IPS-NIHi11 (cell line): ENCODE measurements at places on chromosomes 5 and 9.

- peak; percentile 68 for DNase-seq
Observed at GRCh38 chr5:1155191-1156032, 43.5 kb upstream of the SLC12A7 start.

- no peak for DNase-seq
Observed at GRCh38 chr9:136979769-136980587, 2.7 kb downstream of the PTGDS start.

DNA sequence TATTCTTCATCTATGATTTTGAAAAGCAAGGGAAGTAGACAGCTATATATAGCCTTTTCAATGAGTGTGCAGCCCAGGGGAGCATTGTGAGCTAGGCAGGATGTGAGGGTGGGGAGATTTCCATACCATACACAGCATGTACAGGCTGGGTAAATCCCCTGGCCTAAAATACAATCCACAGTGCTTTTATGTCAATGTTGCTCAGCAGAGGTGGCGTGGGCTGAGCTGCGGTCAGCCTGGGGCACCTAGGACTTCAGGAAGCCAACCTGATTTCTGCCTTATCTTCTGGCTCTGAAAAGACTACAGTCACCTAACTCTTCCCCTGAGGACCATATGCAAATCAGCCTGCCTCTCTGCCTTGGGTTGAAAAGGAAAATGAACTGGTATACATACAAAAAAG, 6.3 kb upstream of the GARIN3 start:
- DNase-seq, result no peak

DNA sequence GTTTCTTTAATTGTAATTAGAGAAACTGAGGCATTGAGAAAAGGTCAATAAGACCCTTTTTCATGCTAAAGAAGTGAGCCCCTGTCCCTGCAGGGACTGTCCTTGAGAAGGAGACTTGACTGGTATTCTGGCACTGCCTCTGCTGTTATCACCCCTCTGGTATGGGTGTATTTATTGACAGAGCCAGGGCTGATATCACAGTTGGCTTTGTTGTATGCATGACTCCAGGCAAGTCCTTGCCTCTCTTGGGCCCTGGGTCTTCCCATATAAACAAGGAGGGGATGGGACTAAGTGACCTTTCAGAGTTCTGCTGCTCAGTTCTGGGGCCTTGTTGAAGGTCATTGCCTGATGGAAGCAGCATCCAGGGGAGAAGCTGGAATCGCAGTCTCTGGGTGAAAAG, 71.8 kb upstream of the PPARGC1B start:
- no peak for DNase-seq

DNA sequence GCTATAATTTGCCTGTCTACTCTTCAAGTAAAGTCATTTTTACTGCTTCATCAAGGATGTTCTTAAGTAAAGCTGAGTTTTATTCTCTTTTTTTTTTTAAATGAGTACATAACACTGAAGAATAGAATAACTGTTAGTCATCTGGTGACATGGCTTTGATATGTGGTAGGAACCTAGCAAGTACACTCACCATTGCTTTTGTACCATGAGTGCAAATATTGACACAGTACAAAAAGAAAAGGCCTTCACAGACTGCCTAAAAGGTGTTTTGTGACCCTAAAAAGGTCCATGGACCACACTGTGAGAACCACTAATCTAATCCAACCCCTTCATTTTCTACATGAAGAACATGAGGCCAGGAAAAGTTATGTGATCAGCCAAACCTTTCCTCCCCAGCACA, 55.0 kb downstream of the ECPAS start:
- DNase-seq, result no peak

GRCh38 chr5:141683596-141684141, 1.6 kb upstream of the ARAP3 start:
- no peak for DNase-seq

DNA sequence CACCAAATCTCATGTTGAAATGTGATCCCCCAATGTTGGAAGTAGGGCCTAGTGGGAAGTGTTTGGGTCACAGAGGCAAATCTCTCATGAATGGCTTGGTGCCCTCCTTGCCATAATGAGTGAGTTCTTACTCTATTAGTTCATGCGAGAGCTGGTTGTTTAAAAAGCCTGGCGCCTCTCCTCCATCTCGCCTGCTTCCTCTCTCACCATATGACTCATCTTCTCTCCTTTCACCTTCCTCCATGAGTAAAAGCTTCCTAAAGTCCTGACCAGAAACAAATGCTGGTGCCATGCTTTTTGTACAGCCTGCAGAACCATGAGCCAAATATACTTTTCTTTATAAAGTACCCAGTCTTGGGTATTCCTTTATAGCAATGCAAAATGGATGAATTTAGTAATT, 20.9 kb upstream of the ARHGAP26 start:
- no peak for DNase-seq

DNA sequence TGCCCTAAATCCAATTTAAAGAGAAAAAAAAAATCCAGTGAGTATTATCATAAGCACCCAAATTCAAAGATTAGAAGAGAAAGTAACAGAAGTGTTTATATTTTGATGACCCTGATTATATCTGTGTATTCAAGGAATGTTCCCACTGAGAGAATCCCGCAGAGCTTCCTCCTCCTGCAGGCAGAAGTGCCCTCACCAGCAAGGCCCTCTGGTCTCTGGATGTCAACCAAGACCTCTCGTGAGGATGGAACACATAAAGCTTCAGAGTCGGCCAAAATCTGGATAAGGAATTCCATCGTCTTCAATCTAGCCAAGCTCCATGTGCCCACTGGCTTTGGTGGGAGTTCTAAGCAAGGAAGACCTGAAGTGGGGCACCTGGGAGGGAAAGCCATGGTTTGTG, 18.1 kb downstream of the PTCH1 start:
- DNase-seq, result no peak

GRCh38 chr5:156561651-156562050, 234.7 kb downstream of the SGCD start:
- no peak for DNase-seq

GRCh38 chr9:16811987-16812685, 58.3 kb downstream of the BNC2 start:
- no peak for DNase-seq

DNA sequence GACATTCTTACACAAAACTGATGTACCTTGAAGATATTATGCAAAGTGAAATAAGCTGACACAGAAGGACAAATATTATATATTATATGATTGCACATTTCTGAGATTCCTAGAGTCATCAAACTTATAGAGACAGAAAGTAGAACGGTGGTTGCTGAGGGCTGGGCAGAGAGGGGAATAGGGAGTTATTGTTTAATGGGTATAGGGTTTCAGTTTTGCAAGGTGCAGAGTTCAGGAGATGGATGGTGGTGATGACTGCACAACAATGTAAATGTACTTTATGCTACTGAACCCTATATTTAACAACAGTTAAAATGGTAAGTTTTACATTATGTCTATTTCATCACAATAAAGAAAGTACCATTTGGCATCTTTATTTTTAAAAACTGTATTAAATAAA, 315.8 kb upstream of the POU5F2 start:
- no peak for DNase-seq

GRCh38 chr5:2014058-2014610, 131.4 kb upstream of the IRX4 start:
- DNase-seq, result no peak

DNA sequence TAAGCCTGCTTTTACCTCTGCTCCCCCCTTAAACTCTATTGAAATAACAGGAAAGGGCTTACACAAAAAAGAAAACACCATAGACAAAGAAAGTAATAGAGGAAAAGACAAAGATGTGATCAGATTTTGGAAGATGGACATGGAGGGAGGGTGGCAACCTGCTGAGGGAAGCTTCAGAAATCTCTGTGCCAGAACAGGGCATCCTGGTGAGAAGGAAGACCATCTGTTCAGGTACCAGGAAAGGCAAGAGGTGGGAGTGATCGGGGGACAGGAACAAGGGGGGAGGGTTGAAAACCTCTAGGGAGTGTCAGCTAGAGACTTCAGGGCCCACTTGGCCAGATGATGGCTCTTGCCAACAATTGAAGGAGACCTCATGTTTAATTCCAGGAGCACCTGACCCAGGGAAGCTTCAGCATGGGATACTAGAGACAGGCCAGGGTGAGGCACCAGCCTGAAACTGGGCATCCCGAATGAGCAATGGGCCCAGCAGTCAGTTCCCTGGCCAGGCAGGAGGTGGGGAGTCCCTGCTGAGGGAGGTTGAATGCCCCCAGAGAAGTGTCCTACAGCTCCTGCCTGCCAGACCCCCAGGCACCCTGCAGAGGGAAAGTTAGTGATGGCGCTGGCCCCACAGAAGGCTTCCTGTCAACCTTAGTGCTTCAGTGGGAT, 8.2 kb downstream of the SQSTM1 start:
- no peak for DNase-seq

DNA sequence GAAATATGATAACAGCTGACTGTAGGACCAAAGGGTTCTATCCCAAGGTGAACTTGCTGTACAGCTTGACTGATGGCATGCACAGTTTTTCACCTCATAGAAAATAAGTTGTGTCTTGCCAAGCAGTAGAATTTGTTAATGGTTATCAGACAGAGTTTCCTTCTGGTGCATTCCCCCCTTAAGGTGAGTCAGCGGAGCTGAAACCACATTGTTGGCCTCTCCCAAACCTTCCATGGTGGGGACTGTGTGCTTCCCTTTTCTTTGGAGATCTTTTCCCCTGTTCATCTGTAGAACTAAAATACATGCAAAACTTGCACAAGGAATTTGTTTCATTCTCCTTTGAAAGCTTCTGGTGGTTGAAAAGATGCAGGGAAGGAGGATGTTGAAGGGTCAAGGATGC, 179.8 kb downstream of the FGF1 start:
- no peak for DNase-seq

- DNase-seq, result no peak
Observed at GRCh38 chr5:39400713-39401578, 23.8 kb downstream of the DAB2 start.

DNA sequence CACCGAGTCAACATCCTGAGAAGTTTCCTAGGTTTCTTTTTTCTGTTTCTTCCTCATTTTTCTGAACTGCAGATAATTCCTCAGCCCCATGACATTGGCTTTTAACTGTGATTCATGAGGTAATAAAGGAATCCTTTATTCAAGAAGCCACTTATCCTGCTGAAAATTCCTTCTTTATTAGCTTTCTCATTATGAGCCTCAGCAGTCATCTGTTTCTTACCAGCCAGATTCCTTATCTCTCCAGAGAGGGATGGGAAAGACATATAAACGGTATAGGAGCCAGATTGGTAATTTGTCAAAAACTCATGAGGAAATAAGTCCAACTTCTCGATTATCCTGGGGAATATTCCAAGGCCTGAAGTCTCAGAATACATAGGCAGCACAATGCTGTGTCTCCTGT, 465.4 kb downstream of the ICE1 start:
- DNase-seq, result no peak

- no peak for DNase-seq
Observed at GRCh38 chr9:37995348-37995737, 73.7 kb downstream of the SHB start.

DNA sequence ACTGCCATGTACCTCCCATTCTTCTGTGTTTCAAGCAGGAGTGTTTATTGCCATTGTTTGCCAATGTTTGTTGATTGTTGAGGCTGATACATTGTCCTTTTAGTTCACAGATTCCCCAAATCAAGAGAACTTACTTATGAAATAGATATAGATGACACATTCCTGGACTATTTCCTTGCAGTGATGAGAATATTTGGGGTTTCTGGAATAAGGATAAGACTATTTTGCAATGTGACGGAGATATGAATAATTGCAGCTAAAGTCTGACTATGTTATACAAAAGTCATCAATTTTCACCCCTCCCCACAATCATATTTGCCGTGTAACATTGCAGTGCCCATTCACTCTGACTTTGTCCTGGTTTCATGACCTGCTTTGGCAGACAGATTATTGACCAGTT, 460.8 kb downstream of the CDH10 start:
- no peak for DNase-seq

- DNase-seq, result peak; percentile 69
Observed at GRCh38 chr9:134518004-134518606, 123.5 kb upstream of the COL5A1 start.

DNA sequence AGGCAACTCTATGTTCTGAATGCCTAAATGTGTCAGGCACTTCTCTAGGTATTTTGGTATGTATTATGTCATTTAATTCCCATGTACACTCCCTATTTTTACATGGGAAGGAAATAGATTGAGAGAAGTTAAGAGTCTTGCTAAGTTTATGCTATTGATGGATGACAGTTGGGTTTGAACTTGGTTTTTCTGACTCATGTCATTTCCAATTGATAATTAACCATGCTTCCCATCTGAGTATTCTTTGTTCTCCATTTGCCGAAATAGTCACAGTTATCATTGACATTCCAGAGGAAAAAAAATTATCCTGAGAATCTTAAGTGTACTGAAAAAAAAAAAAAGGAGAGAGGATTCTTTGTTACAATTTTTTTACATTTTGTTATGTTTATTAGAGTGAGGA, 23.1 kb upstream of the DMRTA1 start:
- no peak for DNase-seq

DNA sequence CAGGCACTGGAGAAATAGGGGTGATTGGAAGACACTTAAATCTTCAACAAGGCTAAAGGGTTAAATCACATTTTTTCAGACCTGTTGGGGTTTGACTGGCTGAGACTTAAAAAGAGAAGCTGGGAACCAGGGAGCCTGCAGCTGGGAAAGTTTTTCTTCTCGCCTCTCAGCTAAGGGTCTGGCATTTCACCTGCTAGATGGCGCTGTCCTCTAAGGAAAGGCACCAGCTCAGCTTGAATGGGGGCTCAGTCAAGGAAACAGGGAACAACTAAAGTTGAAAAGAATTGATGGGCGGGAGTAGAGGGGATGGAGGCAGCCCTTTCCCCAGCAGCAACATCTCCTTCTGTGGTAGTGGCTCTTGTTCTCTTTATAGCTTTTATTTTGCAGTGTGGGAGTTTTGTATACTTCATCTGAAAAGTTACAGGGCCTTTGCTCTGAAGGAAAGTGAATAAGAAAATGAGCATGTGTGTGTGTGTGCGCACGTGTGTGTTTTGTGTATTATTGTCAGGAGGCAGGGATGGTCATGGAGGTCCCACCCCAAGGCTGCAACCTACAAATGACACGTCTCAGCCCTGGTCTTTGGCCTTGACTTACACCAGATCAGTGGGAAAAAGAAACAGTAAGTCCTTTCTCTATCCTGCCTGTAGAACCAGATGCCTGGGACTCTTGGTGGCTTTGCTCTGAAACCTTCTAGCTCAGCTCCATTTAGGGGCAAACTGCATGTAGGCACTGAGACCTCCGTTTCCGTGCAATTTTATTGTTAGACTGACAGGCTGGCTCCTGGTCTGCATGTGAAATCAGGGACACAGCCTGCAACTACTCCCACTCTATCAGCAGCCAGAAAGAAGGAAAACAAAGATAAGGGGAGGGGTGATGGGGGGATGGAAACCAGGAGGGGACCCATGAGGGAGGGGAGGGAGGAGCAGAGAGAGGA, 316.2 kb upstream of the CLINT1 start:
- peak; percentile 82 for DNase-seq

DNA sequence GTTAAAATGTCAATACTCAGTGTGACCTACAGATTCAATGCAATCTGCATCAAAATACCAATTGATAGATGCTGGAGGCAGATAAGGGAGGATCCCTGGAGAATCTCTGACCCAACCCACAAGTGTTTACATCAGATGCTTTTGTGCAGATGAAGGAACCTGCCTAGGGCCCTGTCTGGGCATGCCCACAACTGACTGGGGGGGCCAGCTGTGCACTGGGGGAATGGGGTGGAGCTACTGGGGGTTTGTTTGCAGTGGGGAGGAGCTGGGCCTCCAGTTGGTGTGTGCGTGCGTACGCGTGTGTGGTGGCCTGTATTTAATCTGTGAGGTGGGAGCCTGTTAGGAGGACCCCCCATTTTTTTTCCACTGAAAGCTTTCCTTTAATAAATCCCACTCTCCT, 244.9 kb downstream of the TRIM36 start:
- peak; percentile 10 for DNase-seq

- DNase-seq, result peak; percentile 67
Observed at GRCh38 chr5:180830253-180831138, 27.9 kb upstream of the MGAT1 start.
